Esophagus muscularis mucosa (tissue), 4 donors: ENCODE measurements at places on chromosomes 2 and 18.

- no peak for DNase-seq
- H3K4me1 ChIP-seq, result no peaks in the 10 kb centered on the region
- no peaks in the 10 kb centered on the region for H3K27me3 ChIP-seq
These were observed 27.8 kb downstream of the MEX3C start for GRCh38 chr18:51169731-51170130.

- no peak for DNase-seq
- H3K27ac ChIP-seq, result no peak overlapping the region
- peaks cover 15% of the 10 kb centered on the region for H3K4me1 ChIP-seq
- H3K27me3 ChIP-seq, result no peaks in the 10 kb centered on the region
- no peak overlapping the region for H3K4me3 ChIP-seq
These were observed 37.8 kb upstream of the ZNF516 start for GRCh38 chr18:76532875-76533274.

- no peaks in the 10 kb centered on the region for H3K36me3 ChIP-seq
- DNase-seq, result no peak
- H3K27me3 ChIP-seq, result no peaks in the 10 kb centered on the region
- no peak overlapping the region for H3K27ac ChIP-seq
- H3K4me1 ChIP-seq, result no peaks in the 10 kb centered on the region
These were observed 15.6 kb upstream of the MAP3K20 start for GRCh38 chr2:173059971-173060461.

DNA sequence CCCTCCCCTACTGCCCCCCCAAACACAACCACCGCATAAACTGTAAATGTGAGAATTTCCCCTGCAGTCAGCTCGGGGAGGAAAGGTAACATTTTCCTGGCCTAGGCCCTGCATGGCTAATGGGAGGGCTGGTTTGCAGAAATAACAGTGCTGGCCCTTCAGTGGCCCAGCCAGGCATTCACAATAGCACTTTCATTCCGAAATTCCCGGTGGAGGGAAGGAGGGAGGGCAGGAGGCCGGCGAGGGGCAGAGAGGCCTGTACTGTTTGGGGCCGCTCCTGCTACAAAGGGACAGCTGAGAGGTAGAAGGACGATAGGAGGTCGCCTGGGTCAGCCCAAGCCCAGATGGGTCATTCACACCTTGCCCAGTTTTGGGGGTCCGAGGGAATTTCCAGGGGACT is 11.3 kb downstream of the CYP26B1 start:
- no peak for DNase-seq
- peaks cover 21% of the 10 kb centered on the region for H3K4me1 ChIP-seq
- H3K27me3 ChIP-seq, result no peaks in the 10 kb centered on the region
- H3K27ac ChIP-seq, result no peak overlapping the region
- no peaks in the 10 kb centered on the region for H3K36me3 ChIP-seq
- no peak overlapping the region for H3K4me3 ChIP-seq

DNA sequence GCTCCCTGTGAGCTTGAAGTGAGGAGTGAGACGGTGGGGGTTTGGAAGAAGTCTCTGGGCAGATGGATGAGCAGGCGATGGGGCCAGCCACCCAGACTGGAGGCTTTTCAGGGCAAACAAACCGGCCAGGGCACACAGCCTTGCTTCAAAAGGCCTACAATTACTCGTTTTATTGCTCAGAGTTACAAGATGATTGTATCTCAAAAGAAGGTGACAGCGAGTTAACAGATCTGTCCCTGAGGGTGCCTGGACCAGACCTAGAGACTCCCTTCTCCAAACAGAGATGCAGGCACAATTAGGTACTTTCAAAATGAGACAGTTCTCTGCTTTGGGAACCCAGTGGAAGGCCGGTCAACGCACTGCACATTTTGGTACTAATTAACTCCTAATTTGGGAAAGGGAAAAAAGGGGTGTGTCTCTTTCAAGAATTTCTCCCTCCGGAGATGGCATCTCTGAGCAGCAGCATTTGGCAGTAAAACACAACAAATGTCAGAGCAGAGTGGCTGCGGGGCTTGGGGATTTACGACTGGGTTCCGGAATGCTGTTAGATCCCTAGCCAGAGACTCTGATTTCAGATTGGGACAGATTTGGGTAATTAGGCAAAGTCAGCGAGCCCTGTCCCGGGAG is 226.7 kb downstream of the TTC32 start:
- DNase-seq, result no peak
- H3K27ac ChIP-seq, result no peak overlapping the region
- H3K27me3 ChIP-seq, result no peaks in the 10 kb centered on the region
- H3K4me1 ChIP-seq, result no peaks in the 10 kb centered on the region
- no peak overlapping the region for H3K4me3 ChIP-seq
- no peaks in the 10 kb centered on the region for H3K36me3 ChIP-seq

- no peak overlapping the region for H3K4me3 ChIP-seq
- H3K27ac ChIP-seq, result no peak overlapping the region
- H3K27me3 ChIP-seq, result no peaks in the 10 kb centered on the region
- no peaks in the 10 kb centered on the region for H3K36me3 ChIP-seq
- DNase-seq, result no peak
- H3K4me1 ChIP-seq, result no peaks in the 10 kb centered on the region
These were observed 36.1 kb downstream of the RRM2 start for GRCh38 chr2:10158681-10159080.

DNA sequence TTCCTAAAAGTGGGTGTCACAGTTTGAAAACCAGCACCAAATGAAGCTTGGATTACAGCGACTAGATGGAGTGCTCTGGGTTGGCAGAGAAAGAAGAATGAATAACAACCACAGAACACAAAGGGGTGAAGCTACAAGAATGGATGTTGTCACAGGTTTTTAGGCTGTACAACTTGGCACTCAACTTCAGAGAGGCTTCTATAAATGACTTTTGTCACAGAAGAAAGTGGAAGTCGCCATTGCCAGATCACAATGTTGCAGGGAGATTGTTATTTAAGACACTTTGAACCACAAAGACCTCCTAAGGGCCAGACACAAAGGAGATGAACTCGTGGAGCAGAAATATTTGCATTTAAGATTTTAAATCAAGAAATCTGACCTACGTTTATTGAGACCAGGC is 354.2 kb downstream of the CDH7 start:
- H3K27me3 ChIP-seq, result no peaks in the 10 kb centered on the region
- DNase-seq, result no peak
- H3K27ac ChIP-seq, result no peak overlapping the region
- H3K4me3 ChIP-seq, result no peak overlapping the region
- no peaks in the 10 kb centered on the region for H3K36me3 ChIP-seq
- H3K4me1 ChIP-seq, result no peaks in the 10 kb centered on the region

DNA sequence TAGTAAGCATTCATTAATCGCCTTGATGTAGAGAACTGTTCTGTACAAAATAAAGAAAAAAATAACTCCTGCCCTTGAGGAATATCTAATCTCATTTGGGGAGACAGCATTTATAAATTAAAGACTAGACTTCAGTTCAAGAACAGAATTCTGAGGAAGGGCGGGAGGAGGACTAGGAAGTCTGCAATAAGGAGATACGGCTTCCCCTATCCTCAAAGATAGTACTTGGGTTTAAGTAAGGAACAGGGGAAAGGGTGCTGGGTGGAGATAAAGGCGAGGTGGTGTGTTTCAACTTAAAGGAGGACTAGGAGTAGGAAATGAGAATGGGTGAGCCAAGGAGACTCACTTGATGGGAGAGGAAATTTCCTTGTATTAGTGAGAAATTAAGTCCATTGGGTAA is 121.9 kb upstream of the MSTN start:
- DNase-seq, result no peak
- no peaks in the 10 kb centered on the region for H3K27me3 ChIP-seq
- H3K27ac ChIP-seq, result no peak overlapping the region
- peaks cover 2% of the 10 kb centered on the region for H3K4me1 ChIP-seq

DNA sequence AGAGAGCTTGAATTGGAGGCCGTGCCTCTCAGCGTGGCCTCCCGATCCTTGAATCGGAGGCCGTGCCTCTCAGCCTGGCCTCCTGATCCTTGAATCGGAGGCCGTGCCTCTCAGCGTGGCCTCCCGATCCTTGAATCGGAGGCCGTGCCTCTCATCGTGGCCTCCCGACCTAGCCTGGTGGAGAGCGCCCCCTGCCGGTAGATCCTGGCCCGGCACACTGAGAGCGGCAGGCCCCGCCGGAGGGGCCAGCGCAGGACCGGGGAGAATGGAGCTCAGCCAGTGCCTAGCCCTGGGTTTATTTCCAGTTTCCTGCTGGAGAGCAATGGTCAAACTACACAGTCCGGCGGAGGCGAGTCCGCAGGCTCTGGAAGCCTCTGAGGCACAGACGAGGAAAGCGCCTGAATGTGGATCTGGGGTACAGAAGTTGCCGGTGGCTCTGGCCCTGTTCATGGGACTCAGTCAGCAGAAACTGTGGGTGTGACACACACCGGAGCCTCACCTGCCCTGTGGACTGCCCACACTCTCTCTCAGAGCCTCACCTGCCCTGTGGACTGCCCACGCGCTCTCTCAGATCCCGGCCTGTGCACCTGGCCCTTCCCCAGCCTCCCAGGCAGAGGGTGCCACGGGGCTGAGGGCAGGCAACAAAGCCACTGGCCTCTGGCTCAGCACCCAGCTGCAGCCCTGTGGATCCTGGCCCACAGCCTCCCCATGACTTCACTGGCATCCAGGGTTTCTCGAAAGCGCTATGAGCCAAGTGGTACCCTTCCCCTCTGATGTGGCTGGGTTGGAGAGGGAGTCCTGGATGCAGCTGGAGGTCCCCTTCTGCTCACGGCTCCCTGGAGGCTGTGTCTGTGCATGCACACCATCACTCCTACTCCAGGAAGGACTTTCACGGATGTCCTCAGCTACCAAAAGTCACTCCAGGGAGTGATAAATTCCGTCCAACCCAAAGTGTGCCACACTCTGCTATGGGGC is 1.5 kb downstream of the IL36B start:
- DNase-seq, result peak; percentile 53
- no peaks in the 10 kb centered on the region for H3K4me1 ChIP-seq
- no peaks in the 10 kb centered on the region for H3K27me3 ChIP-seq

DNA sequence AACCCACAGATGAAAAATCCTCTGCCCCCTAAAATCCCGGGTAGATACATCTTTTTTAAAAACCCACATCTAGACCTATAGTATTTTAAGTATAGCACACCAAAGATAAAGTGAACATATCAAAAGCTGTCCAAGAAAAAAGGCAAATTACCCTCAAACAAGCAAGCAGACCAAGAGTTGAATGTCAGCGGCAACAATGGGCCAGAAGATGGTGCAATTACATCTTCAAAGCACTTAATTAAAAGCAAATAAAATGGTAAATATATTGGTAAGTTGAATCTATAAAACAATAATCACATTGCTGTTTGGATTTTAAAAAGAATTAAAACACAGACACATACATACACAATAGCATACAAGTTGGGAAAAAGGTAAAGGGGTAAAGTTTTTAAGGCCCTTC is 98.5 kb downstream of the MYOM1 start:
- no peaks in the 10 kb centered on the region for H3K4me1 ChIP-seq
- no peak overlapping the region for H3K27ac ChIP-seq
- no peak overlapping the region for H3K4me3 ChIP-seq
- peaks cover 42% of the 10 kb centered on the region for H3K36me3 ChIP-seq

- no peak for DNase-seq
- H3K4me1 ChIP-seq, result no peaks in the 10 kb centered on the region
- no peak overlapping the region for H3K4me3 ChIP-seq
- no peaks in the 10 kb centered on the region for H3K36me3 ChIP-seq
- no peak overlapping the region for H3K27ac ChIP-seq
These were observed 55.1 kb downstream of the CPS1 start for GRCh38 chr2:210611466-210611865.

DNA sequence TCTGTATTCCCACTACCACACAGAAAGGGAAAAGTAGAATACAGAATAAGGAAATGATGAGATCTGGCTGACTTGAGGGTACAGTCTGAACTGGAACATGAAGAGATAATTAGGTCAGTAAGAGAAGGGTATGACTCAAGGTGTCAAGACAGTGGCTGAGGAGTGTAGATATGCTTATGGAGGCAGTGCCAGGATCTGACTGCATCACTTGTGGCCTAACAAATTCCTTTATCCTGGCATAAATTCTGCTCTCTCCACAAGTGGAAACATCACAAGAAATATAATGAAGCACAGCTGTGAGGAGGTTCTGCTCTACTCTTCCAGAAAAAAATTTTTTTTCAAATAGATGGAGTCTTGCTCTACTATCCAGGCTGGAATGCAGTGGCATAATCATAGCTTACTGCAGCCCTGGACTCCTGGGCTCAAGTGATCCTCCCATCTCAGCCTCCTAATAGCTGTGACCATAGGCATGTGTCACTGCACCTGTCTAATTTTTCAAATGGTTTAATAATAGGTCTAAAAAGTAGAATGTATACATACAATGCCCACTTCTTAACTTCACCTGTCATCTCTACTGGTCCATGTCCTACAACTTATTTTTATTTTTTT is 85.3 kb downstream of the C2orf74 start:
- H3K36me3 ChIP-seq, result peaks cover 69% of the 10 kb centered on the region
- H3K27ac ChIP-seq, result peak overlapping the region; percentile 69
- H3K4me3 ChIP-seq, result no peak overlapping the region
- DNase-seq, result no peak
- peaks cover 5% of the 10 kb centered on the region for H3K4me1 ChIP-seq
- H3K27me3 ChIP-seq, result no peaks in the 10 kb centered on the region

GRCh38 chr18:25494888-25495287 is 142.9 kb upstream of the ZNF521 start:
- H3K27ac ChIP-seq, result no peak overlapping the region
- no peaks in the 10 kb centered on the region for H3K27me3 ChIP-seq
- no peak for DNase-seq

- H3K27me3 ChIP-seq, result no peaks in the 10 kb centered on the region
- no peak for DNase-seq
- no peaks in the 10 kb centered on the region for H3K4me1 ChIP-seq
- H3K36me3 ChIP-seq, result peaks cover 50% of the 10 kb centered on the region
- H3K27ac ChIP-seq, result no peak overlapping the region
- no peak overlapping the region for H3K4me3 ChIP-seq
These were observed 59.3 kb downstream of the KDM3A start for GRCh38 chr2:86500325-86501083.

DNA sequence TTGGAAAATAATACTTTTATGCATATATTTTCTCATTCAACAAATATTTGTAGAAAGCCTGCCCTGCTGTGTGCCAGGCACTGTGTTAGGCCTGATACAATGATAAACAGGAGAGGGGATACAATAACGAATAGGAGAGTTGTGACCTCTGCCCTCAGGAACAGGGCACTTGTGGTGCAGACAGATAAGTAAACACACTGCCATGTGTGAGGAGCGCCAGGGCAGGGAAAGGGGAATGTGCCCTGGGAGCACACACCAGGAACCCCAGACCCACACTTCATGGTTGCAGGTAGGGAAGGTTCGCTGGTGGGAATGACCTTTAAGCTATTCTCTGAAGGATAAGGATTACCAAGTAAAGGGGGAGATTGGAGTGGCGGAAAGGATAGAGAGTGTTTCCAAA is 42.2 kb upstream of the DSC1 start:
- no peak overlapping the region for H3K27ac ChIP-seq
- no peak for DNase-seq
- no peaks in the 10 kb centered on the region for H3K4me1 ChIP-seq
- H3K4me3 ChIP-seq, result no peak overlapping the region
- H3K27me3 ChIP-seq, result no peaks in the 10 kb centered on the region
